D721Med (cell line): ENCODE measurements at places on chromosomes 4 and X.

- no peak for DNase-seq
Measured at GRCh38 chr4:152559641-152560040, 23.7 kb upstream of the FBXW7 start.

- no peak for DNase-seq
Measured at GRCh38 chr4:151575646-151576045, 166.7 kb downstream of the FHIP1A start.

- no peak for DNase-seq
Measured at GRCh38 chr4:16677001-16677944, 221.2 kb downstream of the LDB2 start.

GRCh38 chr4:53161051-53161786 is 204.6 kb downstream of the SCFD2 start:
- no peak for DNase-seq

DNA sequence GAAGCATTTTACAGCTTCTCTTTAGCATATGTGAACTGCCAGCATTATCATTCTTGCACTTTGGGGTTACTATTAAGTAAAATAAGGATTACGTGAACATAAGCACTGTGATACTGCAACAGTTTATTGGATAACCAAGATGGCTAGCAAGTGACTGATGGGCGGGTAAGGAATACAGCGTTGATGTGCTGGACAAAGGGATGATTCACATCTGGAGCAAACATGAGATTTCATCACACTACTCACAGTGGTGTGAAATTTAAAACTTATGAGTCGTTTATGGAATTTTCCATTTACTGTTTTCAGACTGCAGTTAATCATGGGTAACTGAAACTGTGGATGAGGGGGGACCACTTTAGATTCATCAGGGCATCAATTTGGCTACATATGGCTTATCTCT is 16.0 kb downstream of the NBDY start:
- no peak for DNase-seq

GRCh38 chrX:44914532-44915198 is 41.7 kb downstream of the KDM6A start:
- DNase-seq = no peak

GRCh38 chrX:1591863-1592469 is 562 bp downstream of the AKAP17A start:
- no peak for DNase-seq

DNA sequence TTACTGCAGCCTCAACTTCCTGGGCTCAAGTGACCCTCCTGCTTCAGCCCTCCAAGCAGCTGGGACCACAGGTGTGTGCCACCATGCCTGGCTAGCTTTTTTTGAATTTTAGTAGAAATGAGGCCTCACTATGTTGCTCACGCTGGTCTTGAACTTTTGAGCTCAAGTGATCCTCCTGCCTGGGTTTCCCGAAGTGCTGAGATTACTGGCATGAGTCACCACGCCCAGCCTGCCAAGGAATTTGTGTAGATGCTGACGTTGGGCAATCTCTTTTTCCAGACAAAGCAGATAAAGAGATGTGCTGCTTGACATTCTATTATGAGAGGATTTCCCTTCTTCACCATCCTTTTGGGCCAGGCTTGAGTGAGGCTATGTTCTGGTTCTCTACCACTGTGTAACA is 254.5 kb upstream of the RPS6KA3 start:
- DNase-seq = no peak

GRCh38 chr4:56908206-56909085 is 746 bp downstream of the REST start:
- DNase-seq = no peak

DNA sequence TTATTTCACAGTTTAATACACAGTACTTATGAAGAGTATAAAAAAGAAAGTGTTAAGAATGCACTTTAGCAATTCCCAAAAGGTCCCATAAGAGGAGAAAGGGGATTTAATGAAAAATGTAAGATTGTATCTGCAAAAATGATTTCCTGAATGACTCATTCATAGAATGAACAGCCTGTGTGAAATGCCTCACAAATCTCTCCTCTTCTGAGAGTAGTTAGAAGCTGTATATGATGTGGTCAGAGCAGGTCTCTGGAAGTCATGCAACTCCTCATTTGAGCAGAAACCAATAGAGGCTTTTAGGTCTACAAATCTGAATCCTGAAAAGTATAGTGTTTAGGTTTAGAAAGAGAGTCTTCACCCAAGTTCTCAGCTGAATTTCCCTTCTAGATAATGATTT is 381.3 kb upstream of the INTU start:
- no peak for DNase-seq
